ENCODE measurements at places on chromosomes 7 and 10.
A peak's percentile ranks its signal among the peaks of the same experiment; 100 is the strongest.

- no peak for DNase-seq
Measured at GRCh38 chr7:114857605-114858004, 64.3 kb upstream of the MDFIC start.

- DNase-seq, result peak; percentile 22
Measured at GRCh38 chr7:115679976-115680375, 350.6 kb downstream of the TFEC start.

- no peak for DNase-seq
Measured at GRCh38 chr10:129870961-129871621, 93.0 kb downstream of the EBF3 start.

- DNase-seq, result no peak
Measured at GRCh38 chr7:119167431-119167830, 942.9 kb downstream of the ANKRD7 start.

GRCh38 chr7:104487642-104488041, 159.2 kb downstream of the LHFPL3 start:
- no peak for DNase-seq

GRCh38 chr7:43281268-43281667, 168.8 kb downstream of the HECW1 start:
- DNase-seq, result no peak

DNA sequence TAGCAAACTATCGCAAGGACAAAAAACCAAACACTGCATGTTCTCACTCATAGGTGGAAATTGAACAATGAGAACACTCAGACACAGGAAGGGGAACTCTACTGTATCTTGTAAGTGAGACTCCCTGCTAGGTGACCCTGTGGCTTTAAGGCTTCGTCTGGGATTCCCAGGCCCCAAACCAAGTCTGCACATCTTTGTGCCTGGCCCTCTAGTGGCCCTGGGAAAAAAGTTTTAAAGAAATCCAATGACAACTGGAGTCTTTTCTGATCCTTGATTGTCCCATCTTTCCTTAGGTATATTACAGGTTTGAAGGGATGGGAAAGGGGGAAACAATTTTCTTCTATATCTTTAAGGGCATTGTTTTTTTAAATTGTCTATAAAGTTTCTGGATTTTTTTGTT, 10.6 kb upstream of the LIPM start:
- DNase-seq, result no peak

DNA sequence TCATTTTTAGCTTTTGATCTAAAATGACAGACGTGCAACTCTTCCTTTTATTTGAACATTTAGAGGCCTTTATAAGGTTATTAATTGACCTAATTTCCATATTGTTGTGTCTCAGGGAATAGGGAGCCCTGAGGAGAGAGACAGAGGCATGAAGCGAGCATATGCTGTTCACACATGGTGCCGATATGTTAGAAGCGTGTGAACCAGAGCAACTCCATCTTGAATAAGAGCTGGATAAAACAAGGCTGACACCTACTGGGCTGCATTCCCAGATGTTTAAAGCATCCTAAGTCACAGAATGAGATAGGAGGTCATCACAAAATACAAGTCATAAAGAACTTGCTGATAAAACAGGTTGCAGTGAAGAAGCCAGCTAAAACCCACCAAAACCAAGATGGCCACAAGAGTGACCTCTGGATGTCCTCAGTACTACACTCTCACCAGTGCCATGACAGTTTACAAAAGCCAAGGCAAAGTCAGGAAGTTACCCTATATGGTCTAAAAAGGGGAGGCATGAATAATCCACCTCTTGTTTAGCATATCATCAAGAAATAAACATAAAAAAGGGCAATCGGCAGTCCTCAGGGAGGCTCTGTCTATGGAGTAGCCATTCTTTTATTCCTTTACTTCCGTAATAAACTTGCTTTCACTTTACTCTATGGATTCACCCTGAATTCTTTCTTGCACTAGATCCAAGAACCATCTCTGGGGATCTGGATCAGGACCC, 80.1 kb downstream of the SEC61G start:
- no peak for DNase-seq

Measured in erythroblast (primary cell).